M059J (cell line): ENCODE measurements at places on chromosomes 2 and 18. TPM values are rescaled to one million over a fixed set of nuclear protein-coding genes. Genes with fewer than 3 reads are reported as not detected.

The CXCR1 gene
- total RNA-seq: not detected in 2 replicates

The MYO1B gene
- 23.5 and 26.2 TPM in 2 replicates for total RNA-seq

The IGFBP5 gene
- 677 and 1,398 TPM in 2 replicates for total RNA-seq

The TMEM200C gene
- total RNA-seq: 0.17 and 0.54 TPM in 2 replicates

The KRTCAP3 gene
- not detected in 2 replicates for total RNA-seq

The RAPGEF4 gene
- 0.47 and 1.4 TPM in 2 replicates for total RNA-seq

The STARD6 gene
- not detected in 2 replicates for total RNA-seq

The SS18 gene
- 148 and 151 TPM in 2 replicates for total RNA-seq

The CHRNA1 gene
- total RNA-seq: 0.17 TPM in 1 of 2 replicates, not detected in the other

The WNT10A gene
- total RNA-seq: 0.02 and 0.30 TPM in 2 replicates

The LHCGR gene
- not detected in 2 replicates for total RNA-seq

The CCDC68 gene
- 0.05 and 0.30 TPM in 2 replicates for total RNA-seq

The CNTNAP5 gene
- 0.05 TPM in 1 of 2 replicates, not detected in the other for total RNA-seq

The DCDC2C gene
- not detected in 2 replicates for total RNA-seq

The UCN gene
- total RNA-seq: 1.6 and 3.0 TPM in 2 replicates

The TLX2 gene
- total RNA-seq: 0.10 and 0.34 TPM in 2 replicates

The GTF2A1L gene
- 0.25 TPM in 1 of 2 replicates, not detected in the other for total RNA-seq

The KCNE4 gene
- total RNA-seq: 11.4 and 14.5 TPM in 2 replicates

The ZEB2 gene
- 10.7 and 15.9 TPM in 2 replicates for total RNA-seq

The C1GALT1C1L gene
- 0.89 and 2.4 TPM in 2 replicates for total RNA-seq

The SKOR2 gene
- not detected in 2 replicates for total RNA-seq

The DSG1 gene
- total RNA-seq: not detected in 2 replicates
